ENCODE measurements at places on chromosomes 16 and 17.
A peak's percentile ranks its signal among the peaks of the same experiment; 100 is the strongest.

DNA sequence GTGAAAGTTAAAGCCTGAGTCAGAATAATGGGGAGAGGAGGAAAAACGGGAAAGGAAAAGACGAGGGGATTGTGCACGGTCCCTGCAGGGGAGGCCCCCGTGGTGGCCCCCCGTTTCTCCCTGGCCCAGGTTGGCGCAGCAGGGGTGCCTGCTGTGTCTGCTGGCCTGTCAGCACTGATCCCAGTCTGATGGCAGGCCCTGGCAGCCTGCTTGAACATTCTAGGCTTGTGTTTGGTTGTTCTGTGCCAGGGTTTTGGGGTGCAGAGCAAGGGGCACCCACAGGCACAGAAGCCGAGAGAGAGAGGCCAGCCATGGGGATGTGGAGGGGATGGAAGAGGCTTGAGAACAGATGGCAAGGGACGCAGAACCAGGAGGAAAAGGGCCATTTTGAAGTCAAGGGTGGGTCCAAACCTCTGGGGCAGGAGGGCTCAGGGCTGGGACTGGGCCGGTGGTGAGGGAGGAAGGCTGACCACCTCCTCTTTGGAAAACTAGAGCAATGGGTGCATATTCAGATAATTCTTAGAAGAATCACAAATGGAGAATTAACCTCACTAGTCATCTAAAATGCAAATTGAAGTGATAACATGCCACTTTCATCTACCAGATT lies 35.9 kb downstream of the TBX4 start:
- DNase-seq, result no peak

GRCh38 chr16:17457513-17457912 lies 13.2 kb downstream of the XYLT1 start:
- no peak for DNase-seq

GRCh38 chr17:10144982-10145381 lies 53.4 kb downstream of the GAS7 start:
- DNase-seq, result no peak

DNA sequence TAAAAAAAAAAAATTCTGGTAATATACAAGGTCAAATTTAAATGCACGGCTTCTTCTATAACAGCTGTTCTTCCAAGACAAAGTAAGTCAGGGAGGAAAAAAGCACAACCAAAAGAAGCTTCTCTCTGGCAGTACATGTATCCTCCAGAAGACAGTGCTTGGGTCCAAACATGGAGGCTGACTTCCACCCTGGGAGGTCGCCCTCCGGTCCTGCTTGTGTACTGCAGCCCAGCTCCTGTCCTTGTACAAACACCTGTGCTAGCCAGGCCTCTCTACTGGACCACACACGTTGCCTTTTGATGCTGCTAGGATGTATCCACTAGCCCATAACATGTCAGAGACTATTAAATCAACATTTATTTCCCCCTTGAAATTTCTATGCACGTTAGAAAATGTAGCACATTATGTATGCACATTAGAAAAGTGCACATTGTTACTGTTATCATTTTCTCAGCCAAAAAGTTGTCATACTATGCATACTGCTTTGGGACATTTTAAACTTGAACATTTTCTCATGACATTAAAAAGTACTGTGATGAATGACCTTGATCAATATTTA lies 21.9 kb downstream of the TEKT3 start:
- no peak for DNase-seq

DNA sequence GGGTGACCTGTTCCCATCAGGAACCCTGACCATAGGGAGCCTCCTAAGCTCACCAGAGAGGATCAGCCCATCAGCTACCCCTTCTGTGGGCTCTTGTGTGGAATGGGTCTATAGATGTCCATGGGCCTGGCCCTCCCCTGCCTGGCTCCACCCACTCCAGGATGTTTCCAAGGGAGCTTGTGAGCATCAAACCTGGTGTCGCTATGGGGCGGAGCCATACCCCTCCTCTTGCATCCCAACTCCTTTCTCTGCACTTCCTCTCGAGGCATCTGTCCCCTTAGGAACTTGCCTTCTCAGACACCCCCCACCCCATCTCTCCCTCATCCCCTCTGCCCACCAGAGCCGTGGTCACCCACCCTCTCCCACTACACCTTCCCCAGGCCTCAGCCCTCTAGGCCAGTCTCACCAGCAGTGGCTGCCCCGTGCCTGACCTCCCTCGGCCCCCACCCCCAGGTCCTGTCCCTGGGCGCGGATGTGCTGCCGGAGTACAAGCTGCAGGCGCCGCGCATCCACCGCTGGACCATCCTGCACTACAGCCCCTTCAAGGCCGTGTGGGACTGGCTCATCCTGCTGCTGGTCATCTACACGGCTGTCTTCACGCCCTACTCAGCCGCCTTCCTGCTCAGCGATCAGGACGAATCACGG lies 10.4 kb downstream of the KCNH6 start:
- no peak for DNase-seq

DNA sequence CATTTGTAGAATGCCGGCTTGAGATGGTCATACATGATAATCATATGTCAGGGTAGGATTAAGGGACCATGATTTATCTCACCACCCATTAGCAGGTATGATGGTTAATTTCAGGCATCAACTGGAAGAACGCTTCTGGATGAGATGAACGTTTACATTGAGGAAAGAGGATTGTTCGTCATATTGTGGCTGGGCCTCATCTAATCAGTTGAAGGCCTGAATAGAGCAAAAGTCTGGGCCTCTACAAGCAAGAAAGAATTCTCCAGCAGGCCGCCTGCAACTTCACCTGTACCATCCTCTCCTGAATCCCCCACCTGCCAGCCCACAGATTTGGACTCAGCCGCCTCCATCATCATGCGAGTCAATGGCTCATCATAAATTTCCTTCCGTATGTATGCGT lies 30.6 kb upstream of the XYLT1 start:
- DNase-seq, result no peak

DNA sequence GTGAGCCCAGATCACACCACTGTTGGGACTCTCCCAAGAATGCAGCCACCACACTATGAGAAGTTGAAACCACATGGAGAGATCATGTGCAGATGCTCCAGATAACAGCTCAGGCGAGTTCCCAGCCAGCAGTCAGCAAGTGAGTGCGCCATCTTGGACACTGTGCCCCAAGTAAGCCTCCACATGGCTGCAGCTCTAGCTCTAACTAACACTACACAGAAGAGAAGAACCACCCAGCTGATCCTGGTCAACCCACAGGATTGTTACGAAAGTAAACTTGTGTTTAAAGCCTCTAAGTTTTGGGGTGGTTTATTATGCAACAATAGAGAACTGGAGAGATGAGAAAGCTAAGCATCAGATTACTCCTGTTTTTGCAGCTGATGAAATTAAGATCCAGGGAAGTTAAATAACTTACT lies 25.8 kb downstream of the SLC38A7 start:
- no peak for DNase-seq

DNA sequence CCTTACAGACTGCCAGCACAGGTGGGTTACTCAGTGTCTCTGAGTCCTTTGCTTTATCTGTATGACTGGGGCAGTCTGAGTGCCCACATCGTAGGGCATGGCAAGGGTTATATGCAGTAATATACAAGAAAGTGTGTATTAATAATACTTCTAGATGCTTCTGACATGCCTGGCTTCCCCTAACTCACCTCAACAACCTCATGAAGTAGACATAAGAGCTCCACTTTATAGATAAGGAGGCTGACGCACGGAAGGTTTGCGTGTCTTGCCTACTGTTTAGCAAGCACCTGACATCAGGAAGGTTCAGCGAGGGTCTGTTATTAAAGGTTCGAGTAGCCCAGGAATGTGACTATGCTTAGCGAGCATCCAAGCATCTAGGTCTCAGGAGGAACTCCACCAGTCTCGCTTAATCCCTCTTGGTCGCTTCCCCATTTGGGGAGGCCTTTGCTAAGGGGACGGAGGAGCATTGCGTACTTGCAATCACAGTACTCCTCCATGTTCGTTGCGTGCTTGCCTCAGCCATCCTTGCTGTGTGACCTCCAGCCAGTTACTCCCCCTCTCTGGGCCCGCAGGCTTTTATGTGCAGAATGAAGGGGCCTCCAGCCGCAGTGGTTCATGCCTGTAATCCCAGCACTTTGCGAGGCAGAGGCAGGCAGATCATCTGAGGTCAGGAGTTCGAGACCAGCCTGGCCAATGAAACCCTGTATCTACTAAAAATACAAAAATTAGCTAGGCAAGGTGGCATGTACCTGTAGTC lies 1.6 kb downstream of the KCNG4 start:
- DNase-seq, result no peak

GRCh38 chr16:15810411-15810810 lies 46.4 kb downstream of the MYH11 start:
- DNase-seq, result no peak

DNA sequence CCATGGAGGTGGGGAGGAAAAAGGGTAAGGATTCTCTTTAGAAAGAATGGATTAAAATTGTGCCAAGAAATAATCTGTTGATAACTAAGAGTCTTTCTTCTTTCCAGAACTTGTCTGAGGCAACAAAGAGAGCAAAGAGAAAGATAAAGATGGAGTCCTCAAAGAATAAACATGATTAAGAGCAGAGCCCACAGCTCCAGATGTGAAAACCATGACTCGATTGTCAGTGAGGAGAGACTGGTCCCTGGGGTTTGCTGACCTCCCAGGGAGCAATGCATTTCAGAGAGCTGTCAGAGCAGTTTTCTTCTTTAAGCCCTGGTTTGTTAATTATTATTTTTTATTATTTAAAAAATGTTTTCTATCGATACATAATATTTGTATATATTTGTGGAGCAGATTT lies 74.6 kb downstream of the TMEM100 start:
- no peak for DNase-seq

GRCh38 chr16:84600343-84601229 lies 17.3 kb downstream of the COTL1 start:
- no peak for DNase-seq

GRCh38 chr17:7495906-7496434 lies 11.8 kb downstream of the POLR2A start:
- DNase-seq, result no peak

- peak; percentile 45 for DNase-seq
Measured at GRCh38 chr16:68792465-68793324, 50.6 kb upstream of the TANGO6 start.

GRCh38 chr16:66342294-66342900 lies 24.1 kb upstream of the CDH5 start:
- peak; percentile 71 for DNase-seq

GRCh38 chr17:2943981-2944380 lies 119.4 kb downstream of the OR1D5 start:
- no peak for DNase-seq

DNA sequence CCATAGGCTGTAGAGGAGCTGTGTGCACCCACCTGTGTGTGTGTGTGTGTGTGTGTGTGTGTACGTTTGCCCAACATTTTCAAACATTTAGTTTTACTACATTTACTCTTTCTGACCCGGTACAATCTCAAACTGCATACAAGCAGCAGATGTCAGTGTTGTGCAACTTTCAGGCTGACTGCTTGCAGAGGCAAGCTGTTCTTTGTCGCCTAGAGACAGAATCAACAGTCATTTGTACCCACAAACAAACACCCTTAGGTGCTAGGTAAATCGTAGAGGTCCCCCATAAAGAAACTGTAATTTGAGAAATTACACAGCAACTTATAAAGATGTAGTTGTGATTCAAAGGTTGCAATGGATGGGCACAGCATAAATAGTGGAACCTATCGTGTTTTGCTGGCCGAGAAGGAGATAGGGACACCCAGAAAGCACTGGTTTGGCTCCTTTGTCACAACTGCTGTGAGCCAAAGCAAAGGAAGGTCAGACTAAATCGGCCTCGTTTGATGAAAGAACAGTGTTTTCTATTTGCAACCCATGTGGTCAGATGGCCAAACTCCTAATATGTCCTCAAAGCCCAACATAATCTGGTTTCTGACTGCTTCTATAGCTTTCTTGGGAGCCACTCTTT lies 478.4 kb downstream of the TOX3 start:
- DNase-seq, result no peak

- DNase-seq, result no peak
Measured at GRCh38 chr16:16062023-16062937, 112.9 kb downstream of the ABCC1 start.

- DNase-seq, result no peak
Measured at GRCh38 chr16:10180042-10180770, 2.0 kb downstream of the GRIN2A start.

DNA sequence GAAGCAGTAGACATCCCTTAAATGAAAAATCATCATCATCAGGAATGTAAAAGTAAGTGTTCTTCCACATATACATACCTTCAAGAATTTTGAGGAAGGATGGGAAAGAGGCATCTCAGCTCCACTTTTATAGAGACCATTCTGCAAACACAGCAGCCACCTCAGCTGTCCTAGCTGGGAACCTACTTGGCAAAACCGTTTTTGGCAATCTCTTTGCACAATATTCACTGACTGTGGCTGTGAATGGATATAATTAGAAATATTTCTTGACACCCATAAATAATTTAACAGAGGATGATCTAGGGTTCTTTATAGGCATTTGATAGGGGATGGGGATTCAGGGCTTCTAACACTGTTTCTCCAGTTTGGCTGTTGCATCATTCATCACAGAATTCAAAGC lies at the start of gene MYH4:
Gene MYH4 (minus strand): TSS at position 101 of the 400 bp plus-strand sequence. CDS start 2,814 bp downstream, outside the sequence.
- no peak for DNase-seq

DNA sequence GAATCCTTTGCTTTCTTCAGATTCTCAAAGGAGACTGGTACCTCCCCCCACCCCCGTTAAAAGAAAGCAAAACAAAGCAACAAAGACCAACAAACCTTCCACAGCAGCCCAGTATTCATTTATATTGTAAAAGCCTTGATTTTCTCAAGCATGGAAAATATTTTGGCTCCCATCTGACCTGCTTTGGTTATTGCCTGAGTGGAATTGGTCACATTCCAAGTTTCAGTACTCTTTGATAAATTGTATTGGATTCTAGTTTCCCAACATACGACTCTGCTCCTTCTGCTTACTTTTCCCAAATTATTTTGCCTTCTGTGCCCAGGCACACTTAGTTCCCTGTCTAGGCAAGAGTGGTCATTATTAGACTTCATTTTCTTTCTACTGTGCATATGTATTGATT lies 1.3 kb downstream of the ABCC11 start:
- no peak for DNase-seq

All from HTR-8/SVneo (cell line).